Motor neuron (in vitro differentiated cells): ENCODE measurements at places on chromosomes 3 and 15.

DNA sequence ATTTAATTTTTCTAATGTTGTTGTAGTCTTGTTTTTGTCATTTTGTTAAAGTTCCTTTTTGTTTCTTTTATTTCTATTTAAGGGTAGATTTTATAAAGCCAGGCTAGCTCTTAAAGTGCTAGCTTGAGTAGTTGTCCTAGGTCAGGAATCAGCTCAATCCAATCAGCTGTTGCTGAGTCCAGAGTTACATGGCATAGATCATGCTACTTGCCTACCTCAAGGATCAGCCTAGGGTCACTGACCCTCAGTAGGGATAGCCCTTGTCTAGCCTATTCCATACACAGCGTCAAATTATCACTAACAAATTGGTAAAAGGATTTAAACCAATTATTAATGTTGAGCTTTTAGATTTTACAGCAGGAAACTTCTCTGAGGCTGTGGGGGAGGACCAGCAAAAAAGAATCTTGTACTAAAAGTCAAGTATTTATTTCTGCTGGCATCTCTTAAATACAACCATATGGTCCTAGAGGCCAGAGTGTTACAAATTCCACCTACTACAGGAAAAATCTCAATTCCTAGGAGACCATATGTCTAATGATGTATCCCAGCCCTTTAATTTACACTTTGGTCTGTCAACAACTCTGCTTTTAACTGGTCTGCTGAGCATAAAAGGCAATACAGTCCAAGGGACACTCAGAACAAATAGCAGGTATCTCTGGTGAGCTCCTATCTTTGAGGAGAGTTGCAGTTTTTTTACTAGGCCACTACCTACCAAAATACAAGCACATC lies 138.3 kb upstream of the PTPRG start:
- no peak for ATAC-seq

DNA sequence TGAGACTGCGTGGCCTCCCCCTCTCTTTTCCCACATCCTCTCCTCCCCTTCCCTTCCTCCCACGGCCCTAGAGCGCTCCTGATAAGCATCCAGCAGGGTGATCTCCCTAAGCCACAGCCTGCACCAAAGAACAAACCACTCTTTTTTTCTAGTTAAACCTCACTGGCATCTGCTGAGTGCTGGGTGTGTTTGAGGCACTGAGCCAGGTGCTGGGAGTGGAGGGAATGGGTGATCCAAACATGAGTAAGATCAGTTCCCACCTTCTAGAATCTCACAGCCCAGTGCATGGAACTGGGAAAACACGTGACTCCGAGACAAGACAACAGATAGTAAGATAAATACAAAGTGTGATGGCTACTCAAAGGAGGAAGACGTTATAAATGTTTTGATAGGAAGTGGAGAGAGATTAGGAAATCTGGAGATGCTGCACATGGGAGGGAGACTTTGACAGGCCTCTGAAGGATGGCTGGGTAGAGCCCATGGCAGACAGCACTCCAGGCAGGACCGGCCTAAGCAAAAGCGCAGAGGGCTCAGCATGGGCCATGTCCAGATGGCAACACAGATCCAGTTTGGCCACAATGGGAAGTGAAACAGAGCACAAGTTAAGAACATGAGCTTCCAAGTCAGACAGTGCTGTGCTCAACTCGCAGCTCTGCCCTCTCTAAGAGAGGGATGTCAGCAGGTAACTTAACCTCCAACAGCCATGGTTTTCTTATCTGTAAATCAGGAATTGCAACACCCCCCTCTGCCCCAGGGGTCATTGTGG lies 55.6 kb downstream of the CCR3 start:
- ATAC-seq = no peak

- no peak for ATAC-seq
Observed at GRCh38 chr15:84598993-84599392, 1.8 kb upstream of the ZSCAN2 start.

DNA sequence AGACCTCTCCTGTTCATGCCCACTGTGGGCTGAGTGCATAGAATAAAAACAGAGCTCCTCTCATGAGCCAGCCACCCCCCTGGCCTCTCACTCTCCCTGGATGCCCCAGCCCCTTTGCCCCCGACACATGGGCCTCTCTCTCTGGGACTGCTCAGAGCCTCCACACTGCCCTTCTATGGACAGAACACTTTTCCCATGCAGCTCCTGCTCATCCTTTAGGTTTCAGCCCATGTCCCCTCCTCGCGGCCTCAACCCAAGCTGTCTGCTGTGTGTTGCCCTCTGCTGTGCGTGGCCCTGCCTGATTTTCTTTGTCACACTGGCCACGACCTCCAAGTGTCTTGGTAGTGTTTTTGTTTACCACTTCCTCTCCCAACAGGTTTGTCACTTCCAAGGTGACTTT lies 20.7 kb upstream of the PRR23E start:
- ATAC-seq = no peak

- ATAC-seq = no peak
Observed at GRCh38 chr15:100951965-100952364, 32.8 kb downstream of the LRRK1 start.

GRCh38 chr15:87681104-87681503 lies 575.4 kb downstream of the NTRK3 start:
- ATAC-seq = no peak

DNA sequence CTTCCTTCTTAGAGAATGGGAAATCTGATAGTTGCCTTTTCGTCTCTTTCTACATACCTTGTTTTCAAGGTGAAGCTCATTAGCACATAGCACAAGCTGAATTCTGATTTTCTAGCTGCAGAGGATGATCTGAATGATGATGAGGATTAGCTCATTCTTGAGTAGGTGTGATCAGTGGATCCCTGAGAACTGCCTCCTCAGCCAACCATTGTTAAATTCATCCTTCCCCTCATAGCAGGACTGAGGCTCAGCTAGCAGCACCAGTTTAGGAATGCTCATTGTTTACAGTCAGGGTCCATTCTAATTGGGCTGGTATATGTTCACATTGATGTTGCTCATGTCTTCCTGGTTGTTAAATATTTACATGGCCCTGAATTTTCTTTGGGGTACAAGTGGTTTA lies 299.9 kb upstream of the MME start:
- no peak for ATAC-seq

DNA sequence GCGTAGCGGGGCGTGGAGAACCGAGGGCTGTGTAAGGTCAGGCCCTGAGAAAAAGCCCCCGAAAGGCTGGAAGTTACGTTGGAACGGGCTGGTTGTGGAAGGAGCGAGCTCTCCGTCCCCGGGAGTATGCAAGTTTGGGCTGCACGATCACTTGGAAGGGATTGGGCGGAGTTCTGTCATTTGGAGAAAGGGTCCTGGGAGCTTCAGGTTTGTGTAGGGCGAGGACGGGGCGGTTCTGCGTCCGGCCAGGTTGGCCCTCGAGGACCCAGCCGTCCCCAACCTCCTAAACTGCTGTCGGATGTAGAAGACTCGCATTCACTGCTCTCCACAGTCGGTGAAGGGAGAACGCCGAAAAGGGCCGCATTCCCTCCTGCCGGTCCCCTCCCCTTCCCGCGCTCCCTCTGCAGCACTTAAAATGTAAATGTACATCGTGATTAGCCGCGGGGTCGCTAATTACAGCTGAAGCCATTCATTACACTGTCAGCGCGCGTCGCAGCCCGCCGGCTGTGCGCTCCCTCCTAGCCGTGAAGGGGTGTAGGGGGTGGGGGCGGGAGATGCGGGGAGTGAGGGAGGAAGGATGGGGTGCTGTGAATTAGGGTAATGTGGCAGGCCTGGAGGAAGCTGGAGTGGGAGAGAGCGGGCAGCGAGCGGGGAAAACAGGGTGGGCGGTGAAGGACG lies 2.5 kb upstream of the RPP25 start:
- ATAC-seq = no peak

GRCh38 chr3:53147151-53147902 lies 13.7 kb upstream of the PRKCD start:
- ATAC-seq = no peak

DNA sequence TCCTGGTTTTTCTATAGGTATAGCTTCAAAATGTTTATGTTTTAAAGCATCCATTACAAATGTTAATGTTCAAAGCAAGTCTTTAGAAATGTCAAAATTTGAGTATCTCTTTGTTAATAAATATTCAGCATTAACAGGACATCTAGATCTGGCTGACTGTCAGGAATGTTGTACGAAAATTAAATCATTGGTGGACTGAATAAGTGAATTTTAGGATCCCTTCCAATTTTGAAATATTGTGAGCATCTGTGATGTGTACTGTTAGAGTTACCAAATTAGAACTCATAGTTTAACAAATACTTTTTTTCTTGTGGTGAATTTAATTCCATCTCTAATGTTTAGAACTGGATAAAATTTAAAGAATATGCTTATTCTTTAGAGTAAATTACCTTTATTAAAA lies 30.1 kb upstream of the CFAP20DC start:
- no peak for ATAC-seq

DNA sequence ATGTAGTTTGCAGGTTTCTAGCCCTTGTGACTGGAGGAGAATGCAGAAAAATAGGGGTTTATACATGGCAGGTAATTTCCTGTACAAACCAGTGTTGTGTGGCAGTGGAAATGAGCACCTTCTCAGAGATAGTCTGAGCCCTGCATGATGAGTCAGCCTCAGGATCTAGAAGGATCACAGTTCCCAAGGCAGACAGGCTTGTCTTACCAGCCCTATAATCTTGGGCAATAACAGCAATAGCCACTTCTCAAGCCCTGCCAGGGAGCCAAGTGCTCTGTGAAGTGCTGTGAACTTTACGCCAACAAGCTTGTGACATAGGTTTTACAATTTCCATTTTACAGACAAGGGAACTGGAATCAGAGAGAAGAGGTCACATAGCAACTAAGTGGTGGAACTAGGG lies 89.4 kb downstream of the CD47 start:
- ATAC-seq = no peak

GRCh38 chr3:156615592-156616173 lies 58.7 kb upstream of the TIPARP start:
- ATAC-seq = peak; percentile 45

GRCh38 chr3:133206921-133207320 lies 168.7 kb downstream of the TMEM108 start:
- ATAC-seq = no peak

- peak; percentile 12 for ATAC-seq
Observed at GRCh38 chr3:139534455-139534812, 5.1 kb downstream of the RBP1 start.

DNA sequence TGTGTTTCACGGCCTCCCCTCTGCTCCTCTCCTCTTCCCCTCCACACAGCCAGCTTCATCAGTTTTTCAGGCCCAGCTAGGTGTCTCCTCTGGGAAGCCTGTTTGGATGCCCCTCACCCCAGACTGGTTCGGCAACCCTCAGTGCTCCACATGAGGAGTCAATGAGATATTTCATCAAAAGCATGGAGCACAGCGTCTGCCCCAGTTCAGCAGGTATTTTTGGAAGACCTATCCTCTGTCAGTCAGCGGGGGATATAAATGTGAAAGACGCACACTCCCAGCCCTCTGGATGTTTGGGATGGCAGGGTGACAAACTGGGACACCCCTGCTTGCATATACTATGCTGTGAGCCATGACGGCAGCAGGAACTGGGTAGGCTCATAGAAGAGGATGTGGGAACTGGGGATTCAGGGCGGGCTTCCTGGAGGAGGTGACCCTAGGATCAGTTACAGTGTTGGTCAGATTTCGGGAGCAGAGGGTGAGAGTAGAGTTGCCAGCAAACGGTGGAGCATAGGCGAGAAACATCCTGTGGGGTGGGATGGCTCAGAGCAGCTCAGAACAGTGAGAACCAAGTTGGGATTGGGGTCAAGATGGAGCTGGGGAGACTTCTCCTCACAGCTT lies 42.9 kb downstream of the PXYLP1 start:
- no peak for ATAC-seq

DNA sequence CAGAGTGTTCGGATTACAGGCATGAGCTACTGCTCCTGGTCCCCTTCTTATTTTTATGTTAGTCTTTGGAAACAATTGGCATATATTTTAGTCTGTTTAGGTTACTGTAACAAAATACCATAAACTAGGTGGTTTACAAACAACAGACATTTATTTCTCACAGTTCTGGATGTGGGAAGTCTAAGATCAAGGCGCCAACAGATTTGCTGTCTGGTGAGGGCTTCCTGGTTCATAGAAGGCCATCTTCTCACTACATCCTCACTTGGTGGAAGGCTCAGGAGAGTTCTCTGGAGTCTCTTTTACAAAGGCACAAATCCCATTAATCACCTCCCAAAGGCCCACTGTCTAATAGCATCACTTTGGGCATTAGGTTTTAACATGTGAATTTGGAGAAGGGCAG lies 101.0 kb downstream of the APBA2 start:
- ATAC-seq = no peak

DNA sequence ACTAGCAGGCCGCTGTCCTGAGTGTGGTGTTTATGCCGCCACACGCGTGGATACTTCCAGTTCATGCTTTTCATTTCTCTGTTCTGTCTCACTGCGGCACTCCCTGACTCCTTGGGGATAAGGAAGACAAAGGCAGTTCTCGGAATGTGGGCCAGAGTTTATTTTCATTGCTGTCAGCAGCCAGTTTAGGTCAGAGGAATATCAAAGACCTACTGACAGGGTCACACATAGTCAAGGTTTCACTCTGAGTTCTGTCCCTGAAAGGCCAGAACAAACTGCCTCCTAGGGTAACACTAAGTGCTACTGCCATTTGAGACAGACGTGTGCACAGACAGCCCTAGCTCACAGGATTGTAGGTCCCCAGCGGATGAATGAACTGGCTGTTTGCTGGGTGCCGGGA lies 27.3 kb upstream of the SPTBN5 start:
- no peak for ATAC-seq

DNA sequence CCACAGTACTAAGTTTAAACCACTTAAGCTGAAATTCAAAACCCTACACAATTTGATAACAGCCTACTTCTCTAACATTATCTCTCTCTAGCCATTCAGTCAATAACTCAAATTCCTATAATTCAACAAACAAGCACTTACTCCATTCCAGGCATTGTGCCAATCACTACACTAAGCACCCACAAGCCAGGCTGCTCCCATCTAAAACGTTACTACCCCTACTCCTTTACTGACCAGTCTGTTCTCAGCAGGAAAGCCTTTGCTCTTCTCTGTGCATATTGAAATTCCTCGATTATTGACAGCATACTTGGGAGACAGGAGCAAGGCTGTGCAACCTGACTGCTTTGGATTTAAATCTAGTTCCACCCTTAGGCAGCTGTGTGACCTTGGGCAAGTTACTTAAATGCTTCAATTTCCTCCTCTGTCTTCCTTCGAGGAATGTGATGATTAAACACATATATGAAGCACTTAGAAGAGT lies 177.2 kb upstream of the THBS1 start:
- peak; percentile 39 for ATAC-seq

DNA sequence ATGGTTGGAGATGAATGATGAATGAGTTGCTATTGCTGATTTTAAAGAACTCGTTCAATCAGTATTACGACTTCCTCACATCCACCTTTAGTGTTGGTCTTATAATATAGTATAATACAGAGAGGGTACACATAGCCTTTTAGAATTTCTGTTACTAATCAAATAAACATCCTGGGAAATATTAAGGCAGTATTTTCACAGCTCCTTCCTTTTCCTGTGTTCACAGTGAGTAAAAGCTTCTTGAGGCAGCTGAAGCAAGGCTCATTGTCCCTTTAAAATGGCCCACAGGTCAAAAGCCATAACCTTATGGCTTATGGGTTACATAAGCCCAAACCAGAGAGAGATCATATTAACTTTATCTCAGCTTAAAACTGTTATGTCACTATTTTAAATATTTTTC lies 1.3 kb upstream of the BTLA start:
- ATAC-seq = no peak
